Stimulated activated CD8-positive, alpha-beta memory T cell treated with anti-CD3 and anti-CD28 coated beads, Interleukin-7, amount 100 ng/mL, for 1 hour (primary cell): ENCODE measurements at places on chromosomes 4 and X.
A peak's percentile ranks its signal among the peaks of the same experiment; 100 is the strongest.

DNA sequence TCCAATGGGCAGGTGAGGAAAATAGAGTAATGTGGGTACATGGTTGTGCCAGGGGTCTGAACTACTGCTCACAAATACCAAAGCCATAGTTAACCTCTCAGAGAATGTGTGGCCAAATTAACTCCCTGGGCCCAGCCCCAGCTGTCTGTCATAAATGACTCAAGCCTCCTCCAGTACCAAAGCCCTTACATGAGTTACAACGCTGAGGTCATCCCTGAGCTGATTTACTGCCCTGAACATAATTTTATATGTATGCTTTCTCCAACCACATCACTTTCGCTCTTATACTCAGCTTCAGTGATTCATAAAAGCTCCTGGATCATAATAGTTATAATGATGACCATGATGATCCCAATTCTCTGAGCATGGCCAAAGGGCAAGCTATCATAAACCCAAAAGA is 283.9 kb downstream of the NKX6-1 start:
- no peak for DNase-seq

DNA sequence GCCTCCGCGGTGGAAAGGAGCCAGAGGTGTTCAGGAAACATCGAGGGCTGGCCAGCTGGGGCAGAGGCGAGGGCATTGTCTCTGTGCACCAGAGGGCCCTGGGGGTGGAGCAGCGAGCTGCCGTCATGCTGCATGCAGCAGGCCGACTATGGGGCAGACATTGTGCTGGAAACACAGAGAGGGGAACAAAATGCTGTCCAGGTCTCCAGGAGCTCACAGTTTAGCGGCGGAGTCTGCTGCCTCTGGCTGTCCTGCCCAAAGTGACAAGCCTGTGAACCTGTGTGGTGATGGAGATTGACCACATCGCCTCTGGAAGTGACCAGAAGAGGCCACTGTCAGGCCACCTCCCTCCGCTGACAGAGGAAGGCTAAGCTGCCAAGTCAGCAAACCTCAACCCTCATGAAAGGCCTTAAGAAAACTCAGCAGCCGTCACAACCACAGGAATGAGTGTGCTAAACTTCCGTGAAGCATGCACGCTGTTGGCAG is 20.1 kb upstream of the SASH3 start:
- no peak for DNase-seq

DNA sequence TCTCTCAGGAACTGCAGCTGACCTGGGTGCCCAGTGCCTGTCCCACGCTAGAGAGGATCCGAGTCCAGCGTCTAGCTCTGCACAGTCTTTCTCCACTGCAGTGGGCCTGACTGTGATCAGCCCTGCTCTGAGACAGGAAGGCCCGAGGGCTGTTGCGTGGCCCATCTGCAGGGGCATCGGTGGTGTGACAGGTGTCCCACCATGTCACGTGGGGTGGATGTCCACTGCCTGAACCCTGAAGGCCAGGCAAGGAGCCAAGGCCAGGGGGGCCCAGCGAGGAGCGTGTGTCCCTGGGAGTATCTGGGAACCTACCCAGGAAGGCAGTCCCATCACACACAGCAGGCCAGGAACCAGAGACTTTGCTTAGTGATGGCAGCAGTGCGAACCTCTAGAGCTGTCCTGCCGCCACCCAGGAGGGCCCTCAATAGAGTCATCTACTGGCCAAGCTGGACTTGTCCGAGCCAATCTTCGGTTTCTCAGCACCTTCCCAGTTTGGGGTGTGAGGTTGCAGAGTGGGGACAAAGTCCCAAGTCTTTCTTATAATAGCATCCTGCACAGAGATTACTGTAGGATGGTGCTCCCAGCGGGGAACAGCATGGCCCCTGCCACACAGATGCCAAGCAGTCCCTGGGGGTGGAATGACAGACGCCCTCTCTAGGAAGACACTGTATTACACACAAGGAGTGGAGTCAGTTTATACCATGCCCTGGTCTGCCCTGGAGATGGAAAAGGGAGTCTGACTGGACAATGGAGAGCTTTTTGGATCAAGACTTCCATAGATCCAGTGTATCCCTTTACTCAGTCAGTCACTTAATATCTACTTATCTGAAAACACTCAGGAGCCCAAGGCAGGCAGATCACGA is 38.3 kb downstream of the DCTD start:
- DNase-seq: no peak

GRCh38 chrX:68829582-68830418 is 979 bp downstream of the EFNB1 start:
- DNase-seq: no peak

DNA sequence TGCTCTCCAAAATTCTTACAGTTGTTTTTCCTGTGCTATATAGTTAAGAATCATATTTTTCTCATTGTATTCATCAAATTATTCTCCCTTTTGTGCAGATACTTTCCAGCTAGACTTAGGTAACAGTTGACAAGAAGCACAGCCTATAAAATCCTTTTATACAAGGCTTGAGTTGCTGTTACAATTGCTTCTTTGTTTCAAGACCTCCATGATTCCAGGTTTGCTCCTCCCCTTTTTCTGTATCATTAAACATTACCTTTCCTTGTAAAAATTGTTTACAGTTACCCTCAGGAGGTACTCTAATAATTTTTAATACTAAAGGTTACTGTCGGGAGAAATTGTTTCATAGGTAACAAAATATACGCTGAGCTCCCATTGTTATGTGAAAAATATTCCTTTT is 192.3 kb upstream of the GRID2 start:
- DNase-seq: no peak

GRCh38 chr4:163201358-163201757 is 34.7 kb upstream of the NAF1 start:
- no peak for DNase-seq

DNA sequence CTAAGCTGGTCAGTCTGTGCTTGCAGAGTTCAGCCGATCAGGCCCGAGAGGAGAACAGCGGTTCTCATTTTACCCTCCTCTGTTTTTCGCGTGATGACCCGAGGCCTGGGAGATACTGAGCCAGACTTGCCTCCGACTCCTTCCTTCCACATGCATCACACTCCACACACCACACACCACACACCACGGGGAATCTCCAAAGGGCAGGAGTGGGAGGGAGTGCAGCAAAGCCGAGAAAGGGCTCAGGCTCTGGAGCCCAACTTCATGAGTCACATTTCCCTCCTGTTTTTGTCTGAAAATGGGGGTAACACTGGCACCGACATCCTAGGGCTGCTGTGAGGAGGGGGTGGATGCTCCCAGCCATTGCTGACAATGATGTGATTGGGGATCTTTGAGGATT is 38.9 kb downstream of the TKTL1 start:
- DNase-seq: no peak

DNA sequence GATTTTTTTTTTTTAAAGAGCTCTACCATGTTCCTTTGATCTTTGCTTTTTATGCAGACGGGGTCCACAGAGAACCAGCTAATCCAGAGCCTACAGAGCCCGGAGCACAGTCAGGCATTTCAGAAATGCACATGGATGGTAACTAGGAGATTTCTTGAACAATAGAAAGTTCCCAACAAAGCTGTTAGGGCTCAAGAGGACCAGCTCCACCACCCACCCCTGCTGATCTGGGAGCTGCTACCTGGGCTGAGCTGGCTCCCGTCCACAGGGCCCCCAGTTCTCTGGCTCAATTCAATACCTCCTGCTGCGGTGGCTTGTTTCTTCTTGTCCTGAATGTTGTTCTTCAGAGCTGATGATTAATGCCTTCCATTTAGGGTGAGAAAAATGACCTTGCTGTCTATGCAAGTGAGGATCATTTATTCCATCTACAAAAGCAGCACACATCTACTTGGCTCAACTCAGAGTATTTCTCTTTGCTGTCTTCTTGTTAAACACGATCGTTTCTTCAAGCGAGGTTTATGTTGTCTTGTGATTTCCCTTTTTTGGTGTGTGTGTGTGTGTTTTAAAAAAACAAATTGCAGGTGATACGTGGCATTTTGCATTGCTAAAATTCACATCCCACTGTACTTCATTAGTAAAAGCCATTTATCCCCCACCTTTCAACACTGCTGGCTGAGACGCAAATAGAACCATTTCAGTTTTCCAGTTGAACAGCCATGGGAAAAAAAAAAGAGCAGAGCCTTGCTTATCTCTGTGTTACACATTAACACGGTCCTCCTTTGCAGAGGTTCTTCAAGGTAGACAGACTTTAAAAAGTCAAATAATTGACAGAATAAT is 31.3 kb downstream of the IGFBP7 start:
- no peak for DNase-seq

DNA sequence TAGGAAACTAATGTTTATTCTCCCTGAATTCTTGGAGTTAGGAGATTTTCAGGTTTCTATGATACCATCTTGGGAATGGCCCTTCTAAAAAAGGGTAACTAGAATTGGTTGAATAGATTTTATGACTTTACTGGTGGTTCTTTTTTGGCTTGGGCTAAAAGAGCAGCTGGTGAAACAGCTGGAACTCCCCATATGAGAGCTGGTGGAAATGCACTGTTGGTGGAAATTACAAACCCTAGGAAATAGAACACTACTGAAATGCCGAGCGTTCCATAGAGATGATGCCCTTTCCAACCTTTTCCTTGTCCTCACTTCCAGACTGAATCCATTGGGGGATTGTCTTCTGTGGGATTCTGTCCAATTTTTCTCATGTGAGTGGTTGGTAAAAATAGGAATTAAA is 139.5 kb downstream of the STIM2 start:
- DNase-seq: no peak

DNA sequence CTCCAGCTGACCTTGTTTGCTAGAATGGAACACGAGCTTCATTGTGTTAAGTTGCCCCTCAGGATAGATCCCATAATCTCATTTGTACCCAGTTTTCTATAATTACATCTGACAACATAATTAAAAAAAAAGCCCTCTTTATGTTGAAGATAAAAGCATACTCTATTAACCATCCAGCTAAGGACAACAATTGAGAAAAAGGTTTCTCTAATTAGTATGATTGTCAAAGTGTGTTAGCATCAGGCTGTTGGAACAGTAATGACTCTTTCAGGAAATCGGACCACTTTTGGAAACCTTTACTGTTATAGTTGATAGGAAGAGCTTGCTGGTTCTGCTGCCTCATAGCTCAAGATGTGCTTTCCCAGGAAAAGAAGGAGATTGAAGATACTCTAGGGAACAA is 172.6 kb downstream of the FHIP1A start:
- DNase-seq: no peak

GRCh38 chr4:110666030-110666429 is 43.2 kb upstream of the PITX2 start:
- no peak for DNase-seq

- no peak for DNase-seq
Measured at GRCh38 chrX:129262912-129263311, 260.4 kb downstream of the SMARCA1 start.

DNA sequence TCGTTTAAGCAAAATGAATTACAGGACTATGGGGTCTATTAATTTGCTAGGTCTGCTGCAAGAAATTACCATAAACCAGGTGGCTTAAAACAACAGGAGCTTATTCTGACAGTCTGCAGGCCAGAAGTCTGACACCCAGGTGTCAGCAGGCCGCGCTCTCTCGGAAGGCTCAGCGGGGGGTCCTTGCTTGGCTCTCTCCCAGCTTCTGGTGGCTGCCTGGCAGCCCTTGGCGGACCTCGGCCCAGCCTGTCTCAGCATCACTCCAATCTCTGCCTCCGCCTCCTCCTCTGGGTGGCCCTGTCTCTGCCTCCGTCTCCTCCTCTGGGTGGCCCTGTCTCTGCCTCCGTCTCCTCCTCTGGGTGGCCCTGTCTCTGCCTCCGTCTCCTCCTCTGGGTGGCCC is 580.5 kb upstream of the FAT1 start:
- no peak for DNase-seq

GRCh38 chr4:54525602-54526001 is 132.2 kb upstream of the KIT start:
- no peak for DNase-seq

- DNase-seq: peak; percentile 34
Measured at GRCh38 chrX:49172280-49172780, 632 bp downstream of the PLP2 start.

DNA sequence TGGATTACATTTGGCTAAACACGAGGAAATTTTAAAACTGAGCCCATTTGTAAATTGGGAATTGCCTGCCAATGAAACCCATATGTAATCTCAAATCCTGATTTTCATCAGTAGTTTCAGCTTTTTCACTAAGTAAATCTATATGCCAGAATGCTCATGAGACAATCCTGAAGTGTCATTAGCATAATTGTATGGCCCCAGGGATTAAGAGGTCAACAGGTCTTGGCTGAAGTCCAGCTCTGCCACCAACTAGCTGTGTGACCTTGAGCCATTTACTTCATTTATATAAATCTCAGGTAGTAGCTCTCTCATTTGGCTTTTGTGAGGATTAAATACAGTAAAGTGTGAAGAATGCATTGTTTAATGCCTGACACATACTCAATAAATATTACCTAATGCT is 320.5 kb upstream of the EMCN start:
- no peak for DNase-seq

- no peak for DNase-seq
Measured at GRCh38 chr4:76087007-76087769, 12.7 kb downstream of the ART3 start.

DNA sequence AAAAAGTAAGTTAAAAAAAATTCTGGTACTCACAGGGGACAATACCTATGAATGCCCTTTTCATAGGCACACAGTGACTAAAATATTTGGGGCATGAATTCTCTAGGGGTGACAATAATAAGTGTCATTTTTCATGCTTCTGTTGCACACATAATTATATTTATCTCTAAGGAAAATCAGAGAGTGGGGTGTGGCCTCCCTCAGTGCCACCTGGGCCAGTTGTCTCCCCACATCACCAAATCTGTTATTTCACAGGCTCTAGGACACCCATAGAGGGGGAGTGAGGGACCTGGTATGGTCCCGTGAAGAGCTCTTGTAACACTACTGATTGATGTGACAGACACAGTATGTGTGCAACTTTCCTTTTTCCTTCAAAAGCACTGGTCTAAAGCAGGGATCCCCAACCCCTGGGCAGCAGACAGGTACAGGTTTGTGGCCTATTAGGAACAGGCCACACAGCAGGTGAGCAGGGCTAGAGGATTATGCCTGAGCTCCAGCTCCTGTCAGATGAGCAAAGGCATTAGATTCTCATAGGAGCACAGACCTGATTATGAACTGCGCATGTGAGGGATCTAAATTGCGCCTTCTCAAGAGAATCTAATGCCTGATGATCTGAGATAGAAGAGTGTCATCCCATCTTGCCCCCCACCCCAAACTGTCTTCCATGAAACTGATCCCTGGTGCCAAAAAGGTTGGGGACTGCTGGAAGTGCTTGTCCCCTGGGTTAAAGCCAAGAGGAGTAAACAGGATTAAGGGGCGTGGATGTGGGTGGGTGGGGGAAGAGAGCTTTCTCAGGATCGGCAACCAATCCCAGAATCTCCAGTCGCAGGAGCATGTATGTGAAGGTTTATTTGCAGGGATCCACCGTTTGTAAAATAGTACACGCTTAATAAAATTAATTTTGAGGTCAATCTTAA is 856 bp downstream of the SLC9B1 start:
- DNase-seq: no peak

DNA sequence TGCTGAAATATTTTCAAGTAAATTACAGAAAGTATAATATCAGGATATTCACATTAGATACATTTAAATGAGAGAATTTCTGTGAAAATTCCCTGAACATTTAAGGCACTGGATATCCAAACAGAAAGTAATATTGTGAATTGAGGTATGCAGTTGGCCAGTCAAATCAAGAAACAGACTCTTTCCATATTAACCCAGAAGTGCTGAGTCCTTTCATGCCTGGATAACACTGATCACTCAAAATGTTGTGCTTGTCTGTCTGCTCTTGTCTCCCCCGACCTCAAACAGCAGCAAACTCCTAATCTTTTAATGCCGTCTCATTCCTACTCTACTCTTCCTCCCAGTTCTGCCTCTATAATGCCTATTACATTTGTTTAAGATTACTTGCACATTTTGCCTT is 51.2 kb downstream of the TBC1D9 start:
- no peak for DNase-seq

- peak; percentile 19 for DNase-seq
Measured at GRCh38 chr4:128061566-128062536, 739 bp downstream of the LARP1B start.

- no peak for DNase-seq
Measured at GRCh38 chr4:103482893-103483292, 236.9 kb downstream of the TACR3 start.
